H1 (cell line): ENCODE measurements at places on chromosomes 12 and 14. TPM values are rescaled to one million over a fixed set of nuclear protein-coding genes. Genes with fewer than 3 reads are reported as not detected.
A peak's percentile ranks its signal among the peaks of the same experiment; 100 is the strongest.

The RNU4-1 gene
- 1,424 and 1,786 TPM in 2 replicates for total RNA-seq

The AJUBA gene
- total RNA-seq = 46.0 TPM in 2 replicates

DNA sequence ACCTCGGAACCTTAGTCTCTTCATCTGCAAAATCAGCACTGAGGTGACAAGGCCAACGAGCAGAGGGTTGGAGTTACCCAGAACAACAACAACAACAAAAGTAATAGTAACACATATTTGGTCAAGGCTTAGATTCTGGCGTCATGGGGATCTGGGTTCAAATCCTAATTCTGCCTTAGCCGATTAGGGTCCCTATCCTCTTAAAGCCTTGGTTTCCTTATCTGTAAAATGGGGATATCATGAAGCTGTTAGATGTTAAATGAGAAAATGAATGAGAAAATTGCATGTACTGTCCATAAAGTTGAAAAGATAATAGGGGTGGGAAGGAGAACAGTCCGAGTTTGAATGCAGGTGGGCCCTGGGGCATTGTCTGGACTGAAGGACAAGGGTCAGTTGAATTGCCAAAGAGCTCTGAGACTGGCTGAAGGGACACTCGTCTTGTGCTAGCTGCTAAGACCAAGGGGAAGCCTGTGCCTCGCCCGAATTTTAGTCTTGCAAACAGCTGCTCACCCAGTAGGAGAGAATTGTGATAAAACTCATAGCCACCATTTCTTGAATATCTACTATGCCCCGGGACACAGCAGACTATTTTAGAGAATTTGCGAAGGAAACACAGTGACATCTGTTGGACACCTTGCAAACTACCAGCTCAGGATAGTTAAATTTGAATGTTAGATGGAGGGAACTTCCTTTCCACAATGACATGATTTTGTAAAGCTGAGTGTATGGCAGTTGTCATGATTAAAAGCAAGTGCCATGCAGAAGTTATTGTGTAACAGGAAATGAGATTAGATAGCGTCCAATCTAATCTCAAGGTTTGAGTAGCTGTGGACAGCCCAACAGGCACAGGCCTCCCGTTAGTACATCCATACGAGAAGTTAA is 6.8 kb upstream of the HNF1A start:
- no peaks in the 10 kb centered on the region for H3K36me3 ChIP-seq
- no peak for DNase-seq
- no peak overlapping the region for H3K27ac ChIP-seq
- H3K4me1 ChIP-seq = no peaks in the 10 kb centered on the region
- H3K4me3 ChIP-seq = no peak overlapping the region

DNA sequence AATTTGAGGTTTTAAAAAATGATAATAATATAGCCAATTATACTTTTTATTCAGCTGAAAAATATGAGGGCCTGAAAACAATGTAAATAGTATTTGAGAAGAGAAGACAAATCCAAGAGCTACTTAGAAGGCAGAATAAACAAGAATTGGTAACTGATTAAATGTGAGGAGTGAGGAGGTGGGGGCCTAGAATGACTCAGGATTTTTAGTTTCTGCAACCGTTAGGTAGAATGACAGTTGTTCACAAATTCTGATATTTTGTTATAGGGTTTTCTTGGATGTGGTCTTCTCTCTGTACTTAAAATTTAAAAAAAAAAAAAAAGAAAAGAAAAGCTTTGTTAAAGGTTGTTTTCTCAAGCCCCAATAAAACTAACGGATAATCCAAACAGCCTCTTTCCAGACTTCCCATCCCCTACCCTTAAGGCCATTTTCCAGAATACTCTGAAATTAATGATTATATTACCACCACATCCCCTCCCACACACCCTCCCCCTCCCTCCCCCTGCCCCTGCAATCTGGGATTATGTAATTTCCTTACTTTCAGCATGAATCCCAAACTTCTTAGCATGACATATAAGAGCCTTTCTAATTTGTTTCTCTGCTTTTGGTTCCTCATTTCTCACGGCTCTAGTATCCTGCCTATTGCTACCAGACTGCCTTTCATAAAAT is 50.4 kb downstream of the LRP6 start:
- no peaks in the 10 kb centered on the region for H3K27me3 ChIP-seq
- no peak overlapping the region for H3K27ac ChIP-seq
- H3K4me1 ChIP-seq = peaks cover 2% of the 10 kb centered on the region
- DNase-seq = no peak
- H3K4me3 ChIP-seq = no peak overlapping the region

GRCh38 chr12:124295431-124296058 is 652 bp downstream of the RFLNA start:
- H3K36me3 ChIP-seq = no peaks in the 10 kb centered on the region
- H3K4me3 ChIP-seq = peak overlapping the region; percentile 60
- H3K4me1 ChIP-seq = peaks cover 10% of the 10 kb centered on the region
- peaks cover 29% of the 10 kb centered on the region for H3K27me3 ChIP-seq
- H3K27ac ChIP-seq = no peak overlapping the region

- no peaks in the 10 kb centered on the region; the same call in 1 of the 2 replicates for H3K27me3 ChIP-seq
- DNase-seq = peak; percentile 19
- H3K36me3 ChIP-seq = no peaks in the 10 kb centered on the region
- no peak overlapping the region for H3K4me3 ChIP-seq
- H3K27ac ChIP-seq = no peak overlapping the region
Measured at GRCh38 chr14:90489306-90489705, 92.5 kb downstream of the CALM1 start.

DNA sequence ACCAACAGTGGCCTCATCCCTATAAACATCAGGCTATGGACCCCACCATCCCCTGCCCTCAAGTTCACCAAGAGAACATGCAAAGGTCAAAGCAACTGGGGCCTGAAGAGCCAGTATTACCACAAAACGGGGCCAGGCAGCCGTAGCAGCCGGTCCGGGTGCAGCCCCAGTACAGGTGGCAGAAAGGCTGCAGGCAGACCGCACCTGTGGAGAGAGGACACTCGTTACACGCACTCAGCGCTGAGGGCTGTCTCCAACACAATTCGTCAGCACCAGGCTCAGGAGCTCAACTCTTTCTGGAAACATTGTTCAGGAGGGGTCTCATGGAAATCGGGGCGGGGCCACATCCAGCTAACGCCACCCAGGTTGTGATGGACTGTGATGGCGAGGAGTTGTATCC is 19.9 kb upstream of the GOLGA3 start:
- peaks cover 6% of the 10 kb centered on the region for H3K4me1 ChIP-seq
- DNase-seq = no peak
- H3K27ac ChIP-seq = no peak overlapping the region
- H3K4me3 ChIP-seq = no peak overlapping the region
- peaks cover 36% of the 10 kb centered on the region for H3K36me3 ChIP-seq
- H3K27me3 ChIP-seq = no peaks in the 10 kb centered on the region

- no peak overlapping the region for H3K27ac ChIP-seq
- H3K4me3 ChIP-seq = no peak overlapping the region
- no peaks in the 10 kb centered on the region; the same call in 1 of the 2 replicates for H3K27me3 ChIP-seq
Measured at GRCh38 chr12:3187846-3188770, 110.9 kb downstream of the TSPAN9 start.

DNA sequence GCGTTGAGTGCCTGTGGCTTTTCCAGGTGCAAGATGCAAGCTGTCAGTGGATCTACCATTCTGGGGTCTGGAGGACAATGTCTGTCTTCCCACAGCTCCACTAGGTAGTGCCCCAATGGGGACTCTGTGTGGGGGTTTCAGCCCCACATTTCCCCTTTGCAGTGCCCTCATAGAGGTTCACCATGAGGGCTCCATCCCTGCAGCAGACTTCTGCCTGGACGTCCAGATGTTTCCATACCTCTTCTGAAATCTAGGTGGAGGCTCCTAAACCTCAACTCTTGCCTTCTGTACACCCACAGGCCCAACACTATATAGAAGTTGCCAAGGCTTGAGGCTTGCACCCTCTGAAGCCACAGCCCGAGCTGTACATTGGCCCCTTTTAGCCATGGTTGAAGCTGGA is 52.9 kb downstream of the PRKCH start:
- H3K4me3 ChIP-seq = no peak overlapping the region
- no peaks in the 10 kb centered on the region for H3K4me1 ChIP-seq
- DNase-seq = no peak
- no peak overlapping the region for H3K27ac ChIP-seq

- peaks cover 23% of the 10 kb centered on the region for H3K4me1 ChIP-seq
- DNase-seq = no peak
- no peaks in the 10 kb centered on the region for H3K36me3 ChIP-seq
- no peak overlapping the region for H3K4me3 ChIP-seq
Measured at GRCh38 chr14:89724628-89724960, 229.9 kb downstream of the EFCAB11 start.

GRCh38 chr14:56386024-56386423 is 193.6 kb upstream of the TMEM260 start:
- H3K27ac ChIP-seq = no peak overlapping the region
- H3K4me1 ChIP-seq = no peaks in the 10 kb centered on the region
- no peaks in the 10 kb centered on the region for H3K27me3 ChIP-seq
- H3K4me3 ChIP-seq = no peak overlapping the region
- no peak for DNase-seq

DNA sequence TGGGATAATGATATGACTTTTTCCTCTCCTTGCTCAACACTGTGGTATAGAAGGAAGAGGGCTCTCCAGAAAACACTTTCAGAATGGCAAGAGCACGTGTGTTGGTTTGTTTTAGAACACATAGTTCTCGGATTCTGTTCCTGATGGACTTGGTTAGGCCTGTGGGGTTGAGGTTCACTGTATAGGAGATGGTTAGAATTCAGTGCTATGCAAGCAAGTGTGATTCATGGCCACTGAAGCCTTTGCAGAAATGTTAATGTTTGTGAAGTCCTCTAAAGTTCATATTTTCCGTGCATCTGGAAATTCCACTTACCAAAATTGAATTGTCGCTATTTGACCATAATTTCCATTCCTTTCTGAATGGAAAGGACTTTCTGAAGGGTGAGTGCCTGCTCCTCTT is 233.2 kb upstream of the DDHD1 start:
- H3K4me1 ChIP-seq = no peaks in the 10 kb centered on the region
- H3K27ac ChIP-seq = no peak overlapping the region
- H3K27me3 ChIP-seq = no peaks in the 10 kb centered on the region

DNA sequence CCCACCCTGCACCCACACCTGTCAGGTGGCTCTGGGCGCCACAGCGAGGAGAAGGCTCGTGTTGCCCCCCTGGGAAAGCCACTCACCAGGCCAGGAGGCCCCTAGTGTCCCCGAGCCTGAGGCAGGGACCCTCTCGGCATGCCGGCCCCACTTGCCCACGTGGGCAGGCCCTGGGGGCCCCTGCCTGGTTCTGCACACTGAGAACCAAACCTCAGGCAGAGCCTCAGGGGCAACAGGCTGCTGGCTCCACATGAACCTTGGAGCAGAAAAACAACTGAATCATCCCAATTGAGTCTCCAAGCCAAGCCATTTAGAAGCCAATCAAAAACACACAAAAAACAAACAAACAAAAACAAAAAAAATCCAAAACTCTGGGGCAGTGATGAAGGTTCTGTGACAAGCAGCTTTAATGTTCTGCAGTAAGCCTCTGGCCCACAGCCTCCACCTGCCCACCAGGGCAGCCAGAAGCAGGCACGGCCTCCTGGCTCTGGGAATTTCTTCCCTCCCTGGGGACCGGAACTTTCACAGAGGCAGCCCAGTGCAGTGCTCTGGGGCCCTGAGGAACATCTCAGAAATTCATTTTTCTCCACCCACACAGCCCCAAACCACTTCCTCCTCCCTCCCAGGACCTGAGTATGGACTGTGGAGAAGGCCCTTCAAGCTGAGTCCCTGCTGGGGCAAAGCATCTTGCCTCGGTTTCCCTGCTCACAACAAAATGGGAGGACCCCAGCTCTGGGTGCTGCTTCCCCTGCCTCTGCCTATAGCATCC is 90.2 kb downstream of the CHGA start:
- no peak for DNase-seq
- no peaks in the 10 kb centered on the region for H3K4me1 ChIP-seq
- H3K4me3 ChIP-seq = no peak overlapping the region
- H3K27me3 ChIP-seq = no peaks in the 10 kb centered on the region

GRCh38 chr12:54411391-54412241 is 7.5 kb downstream of the ITGA5 start:
- no peaks in the 10 kb centered on the region for H3K27me3 ChIP-seq
- H3K4me1 ChIP-seq = no peaks in the 10 kb centered on the region
- peak; percentile 67 for DNase-seq
- no peak overlapping the region for H3K27ac ChIP-seq
- H3K4me3 ChIP-seq = no peak overlapping the region

- DNase-seq = no peak
- H3K27ac ChIP-seq = no peak overlapping the region
- no peak overlapping the region for H3K4me3 ChIP-seq
Measured at GRCh38 chr12:85130646-85131045, 94.5 kb downstream of the LRRIQ1 start.
